WTC11 (cell line): ENCODE measurements at places on chromosomes 4 and X.

GRCh38 chrX:63330681-63331080, 20.5 kb downstream of the SPIN4 start:
- DNase-seq: no peak

GRCh38 chr4:26779224-26779623, 81.4 kb upstream of the STIM2 start:
- no peak for DNase-seq

DNA sequence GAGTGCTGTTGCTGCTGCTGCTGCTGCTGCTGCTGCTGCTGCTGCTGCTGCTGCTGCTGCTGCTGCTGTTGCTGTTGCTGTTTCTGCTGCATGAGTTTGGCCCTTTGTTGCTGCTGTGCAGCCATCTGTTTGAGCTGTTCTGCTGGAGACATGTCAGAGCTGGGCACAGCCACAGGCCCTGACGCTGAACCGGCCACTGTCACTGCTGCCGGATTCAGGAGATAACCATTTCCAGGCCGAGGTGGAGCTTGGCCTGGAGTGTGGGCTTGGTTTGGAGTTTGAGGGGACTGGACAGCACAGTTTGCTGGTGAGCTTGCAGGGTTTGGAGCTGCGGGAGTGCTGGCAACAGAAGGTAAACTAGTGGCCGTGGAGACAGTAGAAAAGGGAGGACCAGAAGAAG, 224.3 kb downstream of the MGST2 start:
- DNase-seq: no peak

DNA sequence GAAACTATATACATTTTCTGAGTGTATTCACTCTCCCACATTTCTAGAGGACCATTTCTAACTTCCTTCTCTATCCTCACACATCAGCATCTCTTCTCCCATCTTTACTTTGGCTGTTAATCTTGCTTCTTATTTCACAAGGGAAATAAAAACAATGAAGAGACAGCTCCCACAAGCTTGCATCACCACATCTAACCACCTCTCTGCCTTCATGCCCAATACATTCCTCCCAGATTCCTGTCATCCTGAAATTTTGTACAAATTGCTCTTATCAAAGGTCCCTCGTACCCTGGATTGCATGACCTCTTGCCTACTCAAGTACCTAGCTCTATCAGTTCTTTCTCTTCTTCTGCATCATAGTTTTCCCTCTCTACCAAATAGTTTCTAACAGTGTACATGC, 215.2 kb downstream of the ANTXR2 start:
- no peak for DNase-seq

DNA sequence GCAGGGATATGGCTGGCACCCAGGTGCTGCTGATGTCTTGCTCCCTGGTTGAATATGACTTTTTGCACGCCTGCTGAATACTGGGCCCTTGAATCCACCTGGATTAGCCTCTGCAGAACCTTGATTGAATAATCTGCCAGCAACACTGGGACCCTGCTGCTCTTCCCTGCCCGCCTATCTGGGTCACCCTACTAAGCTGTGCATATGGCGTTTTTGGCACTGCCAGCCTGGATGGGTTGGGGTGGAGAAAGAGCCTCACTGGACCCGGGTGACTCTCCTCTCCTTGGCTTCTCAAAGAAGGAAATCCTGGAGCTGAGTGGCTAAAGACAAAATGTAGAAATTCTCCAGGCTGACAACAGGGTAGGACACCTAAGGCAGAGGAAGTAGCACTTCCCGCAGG, 100.0 kb downstream of the MAOA start:
- no peak for DNase-seq

DNA sequence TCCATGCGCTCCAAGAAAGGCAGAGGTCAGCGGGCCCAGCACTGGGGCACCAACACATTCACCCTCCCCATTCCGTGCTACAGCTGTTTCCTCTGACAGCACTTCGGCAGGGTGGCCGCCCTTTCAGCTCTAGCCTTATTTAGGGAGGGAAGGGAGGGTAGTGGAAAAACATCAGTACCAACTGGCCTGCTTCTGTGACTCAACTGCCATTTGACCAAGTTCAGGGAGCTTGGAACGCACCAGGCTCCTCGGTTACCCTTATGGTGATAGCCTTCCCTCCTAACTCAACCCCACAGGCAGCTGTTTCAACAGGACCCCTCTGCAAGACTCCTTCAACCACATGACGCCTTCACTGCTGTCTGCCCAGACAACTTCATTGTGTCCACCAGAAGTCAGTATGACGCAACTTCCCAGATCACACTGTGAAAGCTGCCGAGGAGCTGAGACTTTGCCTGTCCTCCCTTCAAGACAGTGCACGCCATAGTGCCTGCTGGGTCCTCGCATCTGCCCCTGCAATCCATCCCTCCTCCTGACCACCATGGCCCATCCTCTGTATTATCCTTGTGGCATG, 132.2 kb downstream of the AFAP1 start:
- no peak for DNase-seq
